NCI-H1417 (cell line): ENCODE measurements at places on chromosomes 2 and 18.

DNA sequence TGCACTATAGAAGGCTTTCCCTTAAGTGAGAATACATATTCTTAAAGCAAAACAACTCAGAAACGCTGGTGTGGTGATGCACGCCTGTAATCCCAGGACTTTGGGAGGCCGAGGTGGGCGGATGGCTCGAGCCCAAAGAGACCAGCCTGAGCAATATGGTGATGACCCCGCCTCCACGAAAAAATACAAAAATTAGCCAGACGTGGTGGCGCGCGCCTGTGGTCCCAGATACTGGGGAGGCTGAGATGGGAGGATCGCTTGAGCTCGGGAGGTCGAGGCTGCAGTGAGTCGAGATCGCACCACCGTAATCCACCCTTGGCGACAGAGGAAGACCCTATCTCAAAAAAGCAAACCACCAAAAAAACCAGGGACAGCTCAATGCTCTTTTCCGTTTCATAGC lies 750 bp upstream of the CCDC150 start:
- no peak for DNase-seq

- DNase-seq, result peak; percentile 96
Measured at GRCh38 chr2:42249887-42250286, 80.7 kb downstream of the EML4 start.

DNA sequence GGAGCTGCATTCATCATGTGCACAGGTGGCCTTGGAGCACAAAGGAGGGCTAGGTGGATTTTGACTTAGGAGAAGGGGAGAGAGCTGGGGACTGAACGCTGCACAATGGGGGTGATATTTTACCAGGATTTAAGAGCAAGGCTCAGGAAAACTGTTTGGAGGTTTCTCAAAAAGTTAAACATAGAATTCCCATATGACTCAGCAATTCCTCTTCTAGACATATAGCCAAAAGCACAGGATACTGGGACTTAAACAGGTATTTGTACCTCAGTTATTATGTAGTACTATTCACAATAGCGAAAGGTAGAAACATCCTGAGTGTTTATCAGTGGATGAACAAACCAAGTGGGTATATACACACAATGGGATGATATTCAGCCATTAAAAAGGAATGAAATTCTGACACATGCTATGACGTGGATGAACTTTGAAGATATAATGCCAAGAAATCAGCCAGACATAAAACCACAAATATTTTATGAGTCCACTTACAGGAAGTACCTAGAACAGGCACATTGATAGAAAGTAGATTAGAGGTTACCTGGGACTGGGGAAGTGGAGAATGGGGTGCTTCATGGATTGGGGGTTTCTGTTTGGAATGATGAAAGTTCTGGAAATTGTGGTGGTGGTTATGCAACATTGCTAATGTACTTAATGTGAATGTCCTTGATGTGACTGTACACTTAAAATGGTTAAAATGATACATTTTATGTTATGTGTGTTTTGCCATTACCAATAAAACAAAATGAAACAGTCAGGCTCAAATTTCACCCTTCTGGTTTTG lies 216.9 kb downstream of the HAUS1 start:
- DNase-seq, result no peak

GRCh38 chr18:2656237-2656980 lies 883 bp downstream of the SMCHD1 start:
- peak; percentile 30 for DNase-seq
